Right ventricle myocardium inferior (tissue), 1 donor: ENCODE measurements at places on chromosomes 7 and 10. TPM values are rescaled to one million over a fixed set of nuclear protein-coding genes. Genes with fewer than 3 reads are reported as not detected.
A peak's percentile ranks its signal among the peaks of the same experiment; 100 is the strongest.

DNA sequence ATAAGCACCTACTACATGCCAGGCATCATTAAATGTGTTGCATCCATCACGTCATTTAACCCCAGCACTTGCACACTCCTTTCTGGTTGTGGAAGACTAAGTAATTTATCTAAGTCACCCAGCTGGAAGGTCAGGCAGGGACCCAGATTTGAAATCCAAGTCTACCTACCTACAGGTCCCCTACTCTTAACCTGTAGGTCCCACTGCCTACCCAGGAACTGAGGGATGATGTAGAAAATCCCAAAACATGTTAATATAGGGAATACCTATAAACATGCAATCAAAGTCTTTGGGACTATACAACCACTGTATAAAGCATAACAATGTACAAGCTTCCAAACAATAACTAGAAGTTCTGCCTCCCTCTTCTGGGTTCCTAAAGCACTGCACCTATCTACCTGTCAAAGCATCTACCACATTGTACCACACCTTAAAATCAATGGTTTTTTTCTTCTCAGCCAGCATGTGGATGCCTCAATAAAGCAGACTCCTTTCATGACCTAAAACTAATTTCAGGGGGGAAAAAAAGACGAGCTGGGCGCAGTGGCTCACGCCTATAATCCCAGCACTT, 5.6 kb downstream of the IL6 start:
- DNase-seq: no peak

GRCh38 chr10:18264466-18265050, 124.3 kb downstream of the CACNB2 start:
- no peak for DNase-seq

DNA sequence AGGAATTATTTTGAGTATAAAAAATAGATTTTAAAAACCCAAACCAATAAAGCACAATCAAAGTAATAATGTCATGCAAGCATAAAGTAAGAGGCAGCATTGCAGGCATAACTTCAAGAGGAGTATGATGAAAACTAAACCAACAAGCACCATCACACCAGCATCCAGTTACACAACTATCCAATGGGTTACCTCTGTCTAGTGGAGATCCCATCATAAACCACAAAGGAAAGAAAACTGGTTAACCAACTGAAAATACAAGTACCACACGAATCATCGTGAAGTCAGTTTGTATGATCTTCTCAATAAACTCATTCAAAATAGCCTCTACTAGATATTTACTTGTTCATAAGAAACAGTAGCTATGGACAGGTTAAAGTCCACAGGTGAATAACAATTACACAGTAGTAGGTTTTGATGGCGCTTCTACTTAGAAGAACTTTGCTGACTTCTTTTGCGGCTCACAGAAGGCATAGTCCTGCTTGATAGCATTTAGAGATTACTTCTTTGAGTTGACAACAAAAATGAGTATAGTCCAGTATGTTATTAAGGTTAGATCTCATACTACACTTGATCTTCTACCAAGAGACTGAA, 116.6 kb downstream of the MICU1 start:
- DNase-seq: no peak

- DNase-seq: no peak
Observed at GRCh38 chr7:114519240-114519639, 104.6 kb downstream of the FOXP2 start.

GRCh38 chr7:108012499-108013430, 9.8 kb upstream of the LAMB1 start:
- DNase-seq: no peak

DNA sequence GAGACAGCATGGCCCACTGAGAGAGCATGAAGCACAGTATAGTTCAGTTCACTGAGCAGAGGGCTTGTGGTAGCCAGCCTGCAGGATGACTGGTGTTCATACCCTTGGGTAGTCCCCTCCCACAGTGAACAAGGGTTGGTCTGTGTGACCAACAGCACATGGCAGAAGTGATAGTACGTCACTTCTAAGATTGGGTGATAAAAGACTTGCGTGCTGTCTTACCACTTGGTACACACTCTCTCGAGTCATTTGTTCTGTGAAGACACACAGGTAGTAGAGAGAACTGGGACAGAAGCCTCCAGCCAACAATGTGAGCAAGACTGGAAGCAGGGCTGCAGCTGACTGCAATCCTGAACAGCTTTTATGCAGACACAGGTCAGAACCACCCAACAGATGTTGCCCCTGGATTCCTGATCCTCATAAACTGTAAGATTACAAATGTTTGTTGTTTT, 14.6 kb downstream of the EPC1 start:
- no peak for DNase-seq

GRCh38 chr10:97611473-97611872, 21.8 kb downstream of the MORN4 start:
- DNase-seq: no peak

- DNase-seq: no peak
Observed at GRCh38 chr7:150390205-150390604, 11.1 kb downstream of the ZNF775 start.

DNA sequence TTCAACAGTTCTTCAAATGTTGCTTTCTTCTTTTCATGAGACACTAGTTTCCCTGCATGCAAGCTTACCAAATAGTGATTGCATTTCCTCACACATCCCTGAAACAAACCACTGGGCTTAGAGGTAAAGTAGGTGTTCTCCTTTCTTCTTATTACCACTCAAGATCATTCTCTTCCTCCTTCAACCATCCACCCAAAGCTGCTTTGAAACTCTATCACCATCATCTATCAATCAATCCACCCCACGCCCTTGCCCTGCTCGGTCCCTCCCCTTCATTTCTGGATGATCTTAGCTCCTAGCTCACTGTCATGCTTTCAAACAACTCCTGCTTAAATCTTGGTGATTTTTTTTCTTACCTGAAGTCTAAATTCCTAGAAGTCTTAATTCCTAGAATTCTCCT, 18.9 kb downstream of the HYCC1 start:
- no peak for DNase-seq

DNA sequence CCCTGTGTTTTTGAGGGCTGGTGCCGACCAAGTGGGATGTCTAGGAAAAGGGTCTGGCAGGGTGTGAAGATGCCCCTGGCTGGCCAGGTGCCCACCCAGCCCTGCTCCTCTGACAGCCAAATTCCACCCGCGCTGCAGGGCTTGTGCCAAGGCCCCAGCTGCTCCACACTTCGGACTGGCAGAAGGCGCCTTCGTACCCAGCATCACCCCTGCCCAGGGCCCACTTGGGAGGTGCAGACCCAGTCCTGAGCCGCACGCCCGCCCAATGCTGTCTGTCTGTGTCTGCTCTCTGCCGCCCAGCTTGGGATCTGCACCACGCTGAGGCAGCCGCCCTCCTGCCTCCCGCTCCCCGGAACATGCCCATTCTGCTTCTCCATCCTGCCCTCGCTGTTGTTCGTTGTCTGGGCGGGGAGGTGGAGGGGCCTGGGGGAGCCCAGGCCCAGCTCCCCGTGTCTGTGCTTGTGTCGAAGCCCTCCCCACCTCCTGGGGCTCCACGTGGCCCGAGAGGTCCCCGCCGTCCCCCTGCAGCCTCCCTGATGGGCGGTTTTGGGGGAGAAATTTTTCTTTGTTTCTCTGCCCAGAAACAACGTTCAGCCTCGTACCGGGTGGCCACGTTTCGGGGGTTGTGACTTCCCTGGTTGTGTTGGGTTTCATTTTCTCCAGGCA, 36.9 kb upstream of the PPIF start:
- no peak for DNase-seq

- peak; percentile 68 for DNase-seq
Observed at GRCh38 chr7:2528481-2529095, 9.0 kb downstream of the LFNG start.

RADIL gene
- 3.9 TPM for total RNA-seq

DNA sequence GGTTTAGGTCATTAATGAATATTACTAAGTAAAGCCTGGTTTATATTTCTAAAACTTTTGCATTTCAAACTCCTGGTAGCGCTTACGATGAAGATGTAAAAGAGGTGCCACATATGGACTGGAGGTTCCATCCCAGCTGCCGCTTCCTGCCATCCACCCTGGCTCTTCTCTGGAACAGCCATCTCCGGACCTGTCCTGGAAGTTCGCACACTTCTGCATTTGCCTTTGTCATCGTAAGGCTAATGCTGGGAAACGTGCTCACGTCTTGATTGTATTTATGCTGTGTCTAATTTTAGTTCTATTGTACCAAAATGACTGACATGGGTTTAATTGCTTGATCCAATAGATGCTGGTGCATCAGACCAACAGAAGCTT, 103.1 kb downstream of the HIPK2 start:
- DNase-seq: no peak

- no peak for DNase-seq
Observed at GRCh38 chr7:139422126-139422525, 61.3 kb downstream of the KLRG2 start.

COL26A1 gene
- not detected for total RNA-seq

DNA sequence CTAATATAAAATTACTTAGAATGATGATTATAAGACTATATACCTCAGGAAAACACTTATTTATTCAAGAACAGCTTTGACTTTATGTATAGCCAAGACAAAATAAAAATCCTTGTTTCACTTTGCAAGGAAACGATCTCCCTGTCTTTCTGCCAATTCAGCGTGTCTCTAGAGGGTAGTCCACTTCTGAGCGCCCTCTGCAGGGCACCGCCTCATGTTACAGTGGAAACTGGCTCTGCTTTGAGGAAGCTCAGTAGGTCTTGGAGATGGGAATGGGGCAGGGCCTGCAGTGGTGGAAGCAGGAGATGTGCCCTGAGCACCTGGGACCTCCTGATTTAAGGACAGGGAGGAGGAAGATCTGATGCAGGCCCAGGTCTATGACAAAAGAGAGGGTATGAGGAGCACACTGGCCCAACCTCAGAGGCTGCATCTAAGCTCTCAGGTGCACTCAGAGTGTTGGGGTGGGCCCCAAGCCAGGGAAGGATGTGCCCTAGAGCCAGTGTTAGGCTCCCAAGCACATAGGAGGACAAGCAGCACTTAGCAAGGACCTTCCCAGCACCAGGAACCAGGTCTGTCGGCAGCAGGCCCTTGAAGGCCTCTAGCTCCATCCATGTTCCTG, 481.0 kb downstream of the TNS3 start:
- DNase-seq: no peak

NCAPG2 gene
- total RNA-seq: 6.4 TPM

CALML5 gene
- total RNA-seq: not detected

GRCh38 chr7:24733414-24734060, 23.7 kb downstream of the GSDME start:
- DNase-seq: no peak

GRCh38 chr7:111732923-111733322, 170.6 kb upstream of the IMMP2L start:
- DNase-seq: no peak

DNA sequence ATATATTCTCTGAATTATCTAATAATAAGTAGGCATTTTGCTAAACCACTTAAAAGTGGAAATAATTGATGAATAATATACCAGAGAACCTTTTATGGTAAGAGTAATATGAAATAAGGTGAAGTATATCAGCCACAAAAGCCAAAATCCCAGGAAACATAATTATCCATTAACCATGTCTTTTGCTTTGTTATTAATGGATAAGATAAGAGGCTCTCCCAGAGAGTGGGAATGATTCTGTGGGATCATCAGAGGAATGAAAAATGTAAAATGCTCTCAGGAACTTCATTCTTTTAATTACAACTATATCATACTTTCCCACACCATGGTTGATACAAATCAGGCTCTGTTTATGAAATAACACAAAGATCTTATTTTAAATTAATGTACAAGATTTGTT, 391.7 kb upstream of the FZD8 start:
- DNase-seq: no peak

GRCh38 chr7:16564909-16565426, 38.3 kb downstream of the LRRC72 start:
- no peak for DNase-seq

PARD3 gene
- 34.6 TPM for total RNA-seq

DNA sequence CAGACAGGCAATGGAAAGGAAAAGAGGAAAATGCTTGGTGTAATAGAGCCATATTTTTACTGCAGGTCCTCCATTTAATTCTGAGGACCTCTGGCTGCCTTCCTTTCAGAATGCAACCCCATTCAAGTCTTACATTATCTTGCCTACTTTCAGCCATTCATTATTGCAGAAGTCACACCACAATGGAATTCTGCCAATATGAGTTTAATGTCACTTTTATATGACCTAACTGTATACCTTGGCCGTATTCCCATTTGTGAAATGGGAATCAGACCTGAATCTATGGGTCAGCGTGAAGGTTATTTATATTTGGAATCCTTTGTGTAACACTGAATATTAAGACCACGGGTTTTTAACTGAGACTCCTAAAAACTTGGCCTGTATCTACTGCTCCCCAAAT, 241.7 kb upstream of the AOAH start:
- DNase-seq: no peak

LAMB4 gene
- total RNA-seq: 0.19 TPM

GRCh38 chr10:77911535-77912123, 14.9 kb downstream of the DLG5 start:
- DNase-seq: no peak

DNA sequence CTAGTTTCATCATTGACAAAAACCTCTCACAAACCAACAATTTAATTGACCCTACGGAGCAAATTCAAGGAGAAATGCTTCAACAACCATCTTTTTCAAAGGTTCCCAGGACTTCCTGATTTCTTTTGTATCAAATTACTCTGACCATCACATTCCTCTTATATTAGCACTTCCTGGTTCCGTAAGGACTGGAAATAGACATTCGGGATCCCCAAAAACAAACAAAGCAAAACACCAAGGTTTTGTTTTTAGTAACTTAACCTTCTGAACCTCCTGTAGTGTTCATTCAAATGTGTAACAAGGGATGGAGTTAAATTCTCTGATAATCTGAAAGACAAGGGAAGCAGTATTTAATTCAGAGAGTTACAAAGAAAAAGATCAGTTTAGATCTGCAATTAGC, 387.6 kb upstream of the NRP1 start:
- DNase-seq: no peak

GRCh38 chr10:9096288-9096687, 1041.8 kb downstream of the GATA3 start:
- no peak for DNase-seq

HERPUD2 gene
- total RNA-seq: 17.9 TPM

DNA sequence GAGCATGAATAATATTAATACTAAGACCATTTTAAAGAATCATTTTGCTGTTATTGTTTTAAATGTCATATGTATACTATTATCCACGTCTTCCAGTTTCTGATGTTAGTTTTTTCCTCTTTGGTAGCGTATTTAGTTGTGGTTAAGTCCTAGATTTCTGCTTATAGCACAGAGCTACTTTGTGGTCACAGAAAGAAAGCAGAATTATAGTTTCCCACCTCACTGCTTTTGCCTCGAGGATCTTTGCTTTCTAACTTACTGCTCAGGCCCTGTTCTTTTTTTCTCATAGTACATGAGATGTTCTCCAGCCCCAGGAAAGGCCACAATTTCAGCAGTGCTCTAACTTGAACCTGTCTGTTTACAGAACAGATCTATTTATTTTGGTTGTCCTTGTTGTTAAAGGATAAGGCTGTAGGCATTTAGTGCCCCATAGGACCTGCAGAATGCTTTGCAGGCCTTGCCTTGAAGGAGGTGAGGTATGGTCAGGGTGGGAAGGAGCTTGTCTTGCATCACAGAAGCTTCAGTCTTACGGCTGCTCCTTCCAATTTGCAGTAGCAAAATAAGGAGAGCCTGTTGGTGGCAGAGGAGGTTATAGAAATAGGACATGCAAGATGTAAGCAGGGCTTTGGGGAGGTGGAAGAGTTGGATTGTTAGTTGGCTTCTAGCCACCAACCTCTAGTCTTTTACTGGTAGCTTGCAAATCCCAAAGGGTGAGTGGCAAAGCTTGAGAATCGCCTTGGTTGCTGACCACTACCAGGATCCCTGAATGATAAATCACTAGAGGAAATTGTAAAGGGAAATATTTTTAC, 129.1 kb downstream of the LRRC4 start:
- DNase-seq: no peak
